ENCODE measurements at places on chromosomes 11 and 22.

GRCh38 chr11:126510621-126511370 is 155.3 kb downstream of the ST3GAL4 start:
- DNase-seq = peak; percentile 32

DNA sequence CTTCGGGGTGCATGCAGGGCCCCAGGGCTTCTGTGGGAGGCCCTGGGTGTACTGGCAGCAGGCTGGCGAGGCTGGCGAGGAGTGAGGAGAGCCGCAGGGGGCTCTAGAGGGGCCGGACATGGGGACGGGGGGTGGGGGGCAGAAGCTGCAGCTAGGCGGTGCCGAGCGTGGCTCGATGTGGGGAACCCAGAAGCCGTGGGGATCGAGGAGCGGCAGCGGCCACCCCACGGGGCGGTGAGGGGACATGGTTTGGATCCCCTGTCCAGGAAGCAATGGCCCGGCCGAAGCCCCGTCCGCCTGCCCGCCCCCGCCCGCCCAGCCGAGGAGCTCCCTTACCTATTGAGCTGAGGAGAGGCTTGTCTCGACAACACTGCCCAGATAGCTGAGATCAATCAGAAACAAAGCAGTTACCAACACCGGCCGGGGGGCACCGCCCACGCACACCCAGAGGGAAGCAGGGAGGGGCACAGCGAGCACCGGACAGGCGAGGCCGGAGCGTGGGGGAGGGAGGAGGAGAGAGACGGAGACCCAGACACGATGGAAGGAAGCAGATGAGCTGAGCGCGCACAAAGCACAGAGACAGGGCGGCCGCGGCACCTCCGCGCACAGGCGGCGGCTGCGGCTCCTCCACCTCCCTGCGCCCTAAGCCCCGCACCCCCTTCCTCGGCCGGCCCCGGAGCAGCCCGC is 38.7 kb downstream of the IGSF9B start:
- DNase-seq = no peak

GRCh38 chr11:115161876-115162275 is 342.3 kb downstream of the CADM1 start:
- no peak for DNase-seq

GRCh38 chr11:74306435-74307175 is 4.8 kb downstream of the P4HA3 start:
- no peak for DNase-seq

- no peak for DNase-seq
Measured at GRCh38 chr11:73866095-73866579, 10.5 kb downstream of the COA4 start.

GRCh38 chr11:89381094-89381493 is 110.1 kb downstream of the NOX4 start:
- DNase-seq = peak; percentile 96

DNA sequence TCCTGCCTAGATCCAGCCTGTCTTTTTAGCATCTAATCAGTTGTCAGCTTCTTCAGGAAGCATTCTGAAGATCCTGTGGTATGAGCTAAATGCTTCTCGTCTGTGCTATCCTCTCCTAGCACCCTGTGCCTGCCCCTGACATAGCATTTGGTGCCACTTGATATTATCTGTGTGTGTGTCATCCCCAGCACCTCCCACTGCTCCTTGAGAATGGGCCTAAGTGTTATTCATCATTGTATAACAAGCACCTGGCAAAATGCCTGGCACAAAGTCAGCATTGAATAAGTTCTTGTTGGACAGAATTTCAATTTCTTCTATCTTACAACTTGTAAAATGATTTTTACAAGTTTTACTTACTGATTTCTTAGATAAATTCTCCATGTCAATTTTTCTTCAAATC is 28.1 kb upstream of the OLFML1 start:
- peak; percentile 3 for DNase-seq

DNA sequence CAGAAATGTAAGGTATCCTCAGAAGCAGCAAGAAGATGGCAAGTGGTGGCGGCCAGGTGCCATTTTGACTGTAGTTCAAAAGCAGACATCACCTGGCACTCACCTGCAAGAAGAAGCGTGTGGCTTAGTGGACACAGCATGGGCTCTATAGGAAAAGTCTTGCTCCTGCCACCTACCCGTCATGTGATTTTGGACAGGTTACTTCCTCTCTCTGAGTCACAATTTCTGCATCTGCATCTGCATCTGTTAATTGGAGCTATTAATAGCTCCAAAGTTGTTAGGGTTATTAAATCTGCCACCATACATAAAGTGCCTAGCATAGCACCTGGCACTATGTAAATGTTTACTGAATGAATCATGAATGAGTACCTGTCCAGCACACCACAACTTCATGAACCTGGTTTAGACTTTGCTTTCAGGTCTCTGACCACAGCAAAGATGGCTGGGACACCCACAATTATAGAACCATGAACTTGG is 16.8 kb downstream of the RAB30 start:
- no peak for DNase-seq

GRCh38 chr11:95147364-95147905 is 57.8 kb downstream of the ENDOD1 start:
- DNase-seq = peak; percentile 94

DNA sequence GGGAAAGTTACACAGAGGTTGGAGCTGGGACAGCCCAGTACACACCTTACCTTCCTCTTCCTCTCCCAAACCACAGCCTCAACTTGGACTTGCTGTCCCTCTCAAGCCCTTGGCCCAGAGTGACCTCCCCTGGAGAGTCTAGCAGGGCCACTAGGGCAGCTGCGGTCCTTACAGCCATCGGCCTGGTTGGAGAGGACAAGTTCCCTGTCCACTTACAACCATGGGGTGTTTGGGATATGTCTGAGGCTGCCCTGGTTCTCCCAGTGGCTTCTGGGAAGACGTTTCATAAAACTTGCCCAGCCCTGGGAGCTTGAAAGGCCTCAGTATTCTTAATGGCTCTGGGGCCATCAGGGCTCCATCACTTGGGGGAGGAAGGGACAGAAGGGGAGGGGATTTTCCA is 13.1 kb upstream of the DGKZ start:
- no peak for DNase-seq

Measured in brain microvascular endothelial cell (primary cell).